ENCODE measurements at places on chromosomes 11 and 22.

DNA sequence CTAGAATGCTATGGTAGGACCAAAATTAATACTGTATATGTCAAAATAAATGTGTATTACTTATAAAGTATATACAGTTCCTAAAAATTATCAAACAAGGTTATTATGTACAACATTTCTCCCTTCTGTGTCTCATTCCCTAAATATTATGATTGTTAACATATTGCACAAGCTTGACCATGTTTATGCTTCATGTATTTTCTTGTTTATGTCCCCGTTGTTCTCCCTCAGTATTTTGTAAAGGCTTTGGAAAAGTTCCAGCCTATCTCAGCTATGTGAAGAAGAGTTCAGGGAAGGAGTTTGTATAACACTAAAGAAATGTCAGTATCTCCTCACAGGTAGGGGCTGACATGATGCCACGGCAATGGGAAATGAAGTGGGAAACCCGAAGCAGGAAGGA, 19.6 kb downstream of the ADM start:
- DNase-seq: no peak

DNA sequence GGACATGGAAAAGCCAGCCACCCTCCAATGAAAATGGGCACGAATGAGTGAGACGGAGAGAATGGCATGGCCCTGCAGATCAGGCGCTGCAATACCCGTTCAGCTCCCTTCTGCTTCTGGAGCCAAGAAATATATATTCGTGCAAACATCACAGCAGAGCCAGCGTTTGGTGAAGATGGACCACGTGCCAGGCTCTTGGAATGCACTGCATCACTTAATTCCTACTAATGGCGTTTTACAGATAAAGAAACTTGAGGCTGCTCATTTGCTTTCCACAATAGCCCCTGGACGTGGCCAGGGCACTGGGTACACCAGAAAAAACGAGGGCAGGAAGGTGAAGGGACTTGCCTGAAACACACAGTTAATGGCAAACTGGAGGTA, 1.6 kb upstream of the FXYD2 start:
- DNase-seq: no peak

- DNase-seq: no peak
Observed at GRCh38 chr11:131893988-131894387, 523.6 kb downstream of the NTM start.

GRCh38 chr22:33220476-33221080, 162.4 kb upstream of the SYN3 start:
- no peak for DNase-seq

DNA sequence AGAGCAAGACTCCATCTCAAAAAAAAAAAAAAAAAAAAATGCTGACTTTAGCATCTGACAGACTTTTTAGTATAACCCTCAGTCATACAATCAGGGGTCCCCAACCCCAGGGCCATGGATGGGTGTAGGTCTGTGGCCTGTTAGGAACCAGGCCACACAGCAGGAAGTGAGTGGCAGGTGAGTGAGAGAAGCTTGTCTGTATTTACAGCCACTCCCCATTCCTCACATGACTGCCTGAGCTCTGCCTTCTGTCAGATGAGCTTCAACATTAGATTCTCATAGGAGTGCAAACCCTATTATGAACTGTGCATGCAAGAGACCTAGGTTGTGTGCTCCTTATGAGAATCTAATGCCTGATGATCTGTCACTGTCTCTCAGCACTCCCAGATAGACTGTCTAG, 3.3 kb downstream of the FAM227A start:
- DNase-seq: no peak

- DNase-seq: no peak
Observed at GRCh38 chr11:6458352-6459098, 15.2 kb downstream of the TRIM3 start.

- DNase-seq: no peak
Observed at GRCh38 chr11:76805206-76805913, 22.2 kb downstream of the TSKU start.

DNA sequence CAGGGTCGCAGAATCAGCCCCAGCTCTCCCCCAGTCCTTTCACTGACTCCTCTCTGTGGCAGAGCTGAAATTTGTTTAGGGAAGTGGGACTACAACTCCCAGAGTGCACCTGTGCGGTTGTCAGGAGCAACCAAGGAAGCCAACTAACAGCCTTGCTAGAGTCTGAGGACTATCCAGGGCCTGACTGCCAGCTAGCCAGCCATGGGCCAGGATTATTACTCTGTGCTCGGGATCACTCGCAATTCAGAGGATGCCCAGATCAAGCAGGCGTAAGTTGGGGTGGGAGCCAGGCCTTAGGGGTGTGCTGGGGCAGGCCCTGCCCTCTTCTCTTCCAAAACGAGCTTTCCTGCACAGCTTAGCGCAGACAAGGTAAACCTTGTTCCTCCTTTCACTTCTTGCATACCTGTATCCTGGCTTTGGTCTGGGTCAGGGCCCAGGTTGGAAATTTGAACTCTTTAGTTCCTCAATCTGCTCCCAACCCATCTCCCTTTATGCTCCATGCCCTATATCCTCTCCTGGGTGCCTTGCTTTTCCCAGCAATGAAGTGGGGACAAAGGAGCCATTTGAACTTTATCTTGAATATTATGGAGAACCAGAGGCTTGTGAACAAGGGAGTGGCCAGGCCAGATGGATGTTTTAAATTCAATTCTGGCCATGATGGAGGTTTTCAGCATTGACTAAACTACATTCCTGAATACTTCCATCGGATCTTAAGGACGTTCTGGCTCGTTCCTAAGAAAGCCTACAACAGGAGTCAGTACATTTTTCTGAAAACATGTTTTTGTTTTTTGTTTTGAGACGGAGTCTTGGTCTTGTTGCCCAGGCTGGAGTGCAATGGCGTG, at the start of gene DNAJB13:
DNAJB13 (plus strand) TSS at position 158 of the 842 bp plus-strand sequence; CDS start at position 202, 44 bp downstream.
- DNase-seq: no peak

DNA sequence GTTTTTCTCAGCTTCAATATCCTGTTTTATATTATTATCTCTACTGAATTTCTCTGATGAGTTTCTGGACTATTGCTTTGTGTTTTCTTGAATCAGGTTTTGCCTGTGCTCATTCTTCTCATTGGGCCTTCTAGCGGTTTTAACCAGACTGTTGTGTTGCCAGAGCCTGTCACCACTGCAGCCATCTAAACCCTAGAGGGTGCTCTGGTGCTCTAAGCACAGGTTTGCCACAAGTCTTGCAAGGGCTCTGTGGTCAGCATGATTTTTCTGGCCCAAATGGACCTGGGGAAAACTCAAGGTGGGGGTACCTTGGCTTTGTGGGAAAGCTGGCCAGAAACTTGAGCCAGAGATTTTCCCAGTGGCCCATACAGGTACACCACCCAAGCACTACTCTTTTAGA, 52.4 kb upstream of the TYR start:
- DNase-seq: no peak

- DNase-seq: no peak
Observed at GRCh38 chr11:8566613-8567210, 27.3 kb downstream of the STK33 start.

DNA sequence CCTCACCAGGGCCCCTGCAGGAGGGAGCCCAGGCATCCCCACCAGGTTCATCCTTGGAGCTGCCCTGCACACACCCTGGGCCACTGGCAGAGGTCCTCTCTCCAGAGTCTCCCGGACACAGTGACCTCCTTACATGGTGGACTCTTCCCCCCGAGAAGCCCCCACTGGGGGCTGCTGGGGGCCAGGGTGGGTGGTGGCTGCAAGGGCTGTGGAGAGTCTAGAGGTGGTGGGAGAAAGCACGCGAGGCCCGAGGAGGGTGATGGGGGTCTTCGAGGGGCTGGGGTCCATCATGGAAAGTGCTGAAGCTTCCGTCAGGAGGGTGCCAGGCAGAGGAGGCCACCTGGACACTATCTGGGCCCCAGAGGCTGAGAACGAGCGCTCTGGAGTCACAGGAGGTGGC, 17.6 kb downstream of the PGA5 start:
- no peak for DNase-seq

GRCh38 chr11:73466643-73467042, 90.4 kb downstream of the RELT start:
- no peak for DNase-seq

- DNase-seq: no peak
Observed at GRCh38 chr11:121367001-121367843, 74.7 kb downstream of the SC5D start.

DNA sequence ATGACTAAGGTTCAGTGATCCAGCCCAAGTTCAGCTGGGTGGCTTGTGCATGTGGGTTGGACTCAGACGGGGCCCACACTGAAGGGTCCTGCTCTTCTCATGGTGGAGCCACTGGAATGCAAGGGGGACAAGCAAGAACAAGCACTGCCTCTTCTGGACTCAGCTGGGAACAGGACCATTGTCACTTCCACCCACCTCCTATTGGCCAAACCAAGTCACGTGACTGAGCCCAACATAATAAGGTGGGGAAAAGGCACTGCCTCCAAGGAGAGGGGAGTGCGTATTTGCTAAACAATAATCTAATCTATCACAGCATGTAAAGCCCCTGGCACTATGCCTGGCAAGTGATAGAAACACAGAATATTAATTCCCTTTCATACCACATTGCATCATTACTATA, 87.1 kb downstream of the CHST1 start:
- DNase-seq: no peak

DNA sequence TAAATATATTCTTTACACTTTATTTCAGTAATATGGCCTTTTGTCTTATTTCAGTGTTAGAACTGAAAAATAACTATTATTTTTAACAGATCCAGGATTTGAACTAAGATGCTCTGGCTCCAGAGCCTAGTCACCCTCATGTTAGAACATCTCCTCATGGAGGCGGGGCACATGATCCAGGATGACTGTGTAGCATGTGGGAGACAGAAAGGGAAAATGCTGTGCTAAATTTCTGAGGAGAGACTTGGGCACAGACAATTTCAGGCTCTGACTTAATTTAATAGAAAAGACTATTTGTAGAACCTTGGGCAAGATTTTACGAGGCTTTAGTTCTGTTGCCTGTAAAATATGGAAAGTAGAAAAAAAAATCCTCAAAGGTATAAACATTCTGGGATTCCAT, 24.1 kb downstream of the CTSC start:
- no peak for DNase-seq

DNA sequence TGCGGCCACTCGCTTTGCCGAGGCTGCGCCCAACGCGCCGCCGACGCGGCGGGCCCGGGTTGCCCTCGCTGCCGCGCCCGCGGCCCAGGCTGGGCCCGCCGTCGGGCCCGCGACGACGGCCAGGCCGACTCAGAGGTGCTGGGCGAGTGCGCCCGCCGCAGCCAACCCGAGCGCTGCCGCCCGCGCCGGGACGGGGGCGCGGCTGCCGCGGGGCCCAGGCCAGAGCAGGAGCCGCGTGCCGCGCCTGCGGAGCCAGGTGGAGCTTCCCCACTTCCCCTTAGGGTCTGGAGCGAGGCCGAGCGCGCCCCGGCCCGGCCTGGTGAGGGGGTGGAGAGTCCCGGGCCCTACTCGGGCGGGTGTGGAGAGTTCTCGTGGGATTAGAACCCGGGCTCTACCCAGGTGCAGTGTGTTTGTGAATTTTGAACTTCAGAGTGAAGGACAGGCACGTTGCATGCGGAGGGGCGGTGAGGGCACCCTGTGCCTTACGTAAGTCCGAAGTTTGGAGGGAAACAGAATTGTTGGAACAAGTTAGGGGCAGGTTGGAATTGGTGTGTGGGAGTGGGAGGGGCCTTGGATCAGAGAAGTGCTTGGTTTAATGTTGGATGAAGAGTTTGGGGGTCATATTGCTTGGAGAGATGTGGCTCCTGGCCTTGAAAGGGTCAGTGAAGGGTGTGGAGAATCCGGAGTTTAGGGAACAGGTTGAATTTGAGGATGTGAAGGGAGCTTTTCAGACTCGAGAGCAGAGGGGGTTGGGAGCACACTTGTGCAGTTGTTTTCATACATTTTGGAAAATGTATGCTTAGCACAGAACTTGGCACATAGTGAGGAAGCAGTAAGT, 697 bp downstream of the RNF169 start:
- DNase-seq: no peak

- no peak for DNase-seq
Observed at GRCh38 chr22:41360126-41360525, 21.6 kb upstream of the TEF start.

GRCh38 chr11:113296447-113297205, 17.8 kb upstream of the TTC12 start:
- no peak for DNase-seq

- no peak for DNase-seq
Observed at GRCh38 chr11:19441752-19442553, 201.2 kb upstream of the E2F8 start.

DNA sequence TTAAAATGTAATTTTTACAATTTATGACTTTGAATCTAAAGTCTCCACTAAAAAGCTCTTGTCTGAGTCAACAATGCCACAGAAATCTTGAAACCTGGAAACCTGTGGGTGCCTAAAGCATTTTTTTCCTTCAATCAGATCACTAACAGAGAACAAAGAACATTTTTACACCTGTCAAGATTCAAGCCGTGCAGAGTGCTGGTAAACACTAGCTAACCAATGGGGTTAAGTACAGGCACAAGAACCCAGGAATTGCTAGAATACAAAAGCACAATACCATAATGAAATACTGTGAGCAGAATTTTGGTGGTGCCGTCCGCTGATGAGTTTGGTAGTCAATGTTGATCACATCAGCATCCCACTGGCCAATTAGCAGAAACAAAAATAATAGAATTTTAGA, 380.3 kb upstream of the PITPNB start:
- DNase-seq: no peak

DNA sequence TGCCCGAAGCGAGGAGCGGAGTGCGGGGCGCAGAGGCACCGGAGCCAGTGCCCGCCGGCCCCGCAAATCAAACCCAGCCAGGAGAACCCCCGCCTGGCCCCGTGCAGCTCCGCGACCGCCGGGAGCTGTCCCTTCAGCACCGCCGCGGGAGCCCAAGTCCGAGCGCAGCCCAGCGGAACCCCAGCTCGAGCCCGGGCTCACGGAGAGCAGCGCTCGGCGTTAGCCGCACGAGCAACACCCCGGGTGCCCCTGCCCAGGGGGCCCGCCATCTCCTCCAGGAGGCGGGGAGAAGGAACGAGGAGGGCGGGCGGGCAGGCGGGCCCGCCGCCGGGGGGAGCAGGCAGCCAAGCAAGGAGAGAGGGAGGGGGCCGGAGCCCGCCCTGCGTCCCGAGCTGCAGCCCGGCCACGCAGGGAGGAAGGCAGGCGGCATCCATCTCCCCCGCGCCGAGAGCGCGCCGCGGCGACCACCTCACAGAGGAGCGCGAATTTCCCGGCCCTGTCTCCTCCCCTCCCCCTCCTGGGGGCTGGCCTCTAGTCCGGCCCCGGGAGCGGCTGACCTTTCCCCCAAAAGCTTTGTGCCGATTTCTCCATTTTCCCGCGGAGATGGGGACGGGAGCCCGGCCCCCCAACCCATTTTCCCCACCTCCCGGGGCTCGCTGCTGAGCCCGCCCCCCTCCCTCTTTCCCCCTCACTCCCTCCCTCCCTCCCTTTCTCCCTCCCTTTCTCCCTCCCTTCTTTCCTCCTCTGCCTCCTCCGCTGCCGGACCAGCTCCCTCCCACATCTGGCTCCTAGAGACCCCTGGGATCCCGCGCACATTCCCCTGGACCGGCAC, 621 bp downstream of the KCNC1 start:
- no peak for DNase-seq

GRCh38 chr11:116518141-116518540, 254.6 kb downstream of the BUD13 start:
- no peak for DNase-seq

GRCh38 chr11:74749965-74750296, 1.3 kb downstream of the RNF169 start:
- no peak for DNase-seq

GRCh38 chr22:46851941-46852340, 89.5 kb downstream of the TBC1D22A start:
- DNase-seq: no peak

- no peak for DNase-seq
Observed at GRCh38 chr11:12086271-12087074, 23.9 kb upstream of the MICAL2 start.

- no peak for DNase-seq
Observed at GRCh38 chr11:15967166-15967565, 389.2 kb downstream of the SOX6 start.

All from esophagus squamous epithelium (tissue), 5 donors.